ENCODE measurements at places on chromosomes 16 and 17. TPM values are rescaled to one million over a fixed set of nuclear protein-coding genes. Genes with fewer than 3 reads are reported as not detected.

Gene RAB26
- polyA plus RNA-seq: 0.52 TPM

Gene KRTAP3-1
- not detected for polyA plus RNA-seq

Gene LLGL2
- polyA plus RNA-seq: 24.4 TPM

Gene NPIPB9
- not detected for polyA plus RNA-seq

Gene P2RX1
- not detected for polyA plus RNA-seq

Gene LGALS9
- polyA plus RNA-seq: 33.2 TPM

Gene RAMP2
- polyA plus RNA-seq: not detected

Gene RHBDL3
- not detected for polyA plus RNA-seq

Gene SMCR8
- 0.47 TPM for polyA plus RNA-seq

Gene CBX2
- not detected for polyA plus RNA-seq

Gene ZNF232
- polyA plus RNA-seq: 9.8 TPM

Gene CFAP97D1
- not detected for polyA plus RNA-seq

Gene ARHGDIG
- not detected for polyA plus RNA-seq

Gene TP53I13
- polyA plus RNA-seq: 47.5 TPM

GRCh38 chr17:54903375-54903774, 2.7 kb downstream of the TOM1L1 start:
- no peaks in the 10 kb centered on the region for H3K36me3 ChIP-seq
- H3K27me3 ChIP-seq: no peaks in the 10 kb centered on the region
- no peak overlapping the region for H3K27ac ChIP-seq
- peaks cover 7% of the 10 kb centered on the region for H3K4me1 ChIP-seq

DNA sequence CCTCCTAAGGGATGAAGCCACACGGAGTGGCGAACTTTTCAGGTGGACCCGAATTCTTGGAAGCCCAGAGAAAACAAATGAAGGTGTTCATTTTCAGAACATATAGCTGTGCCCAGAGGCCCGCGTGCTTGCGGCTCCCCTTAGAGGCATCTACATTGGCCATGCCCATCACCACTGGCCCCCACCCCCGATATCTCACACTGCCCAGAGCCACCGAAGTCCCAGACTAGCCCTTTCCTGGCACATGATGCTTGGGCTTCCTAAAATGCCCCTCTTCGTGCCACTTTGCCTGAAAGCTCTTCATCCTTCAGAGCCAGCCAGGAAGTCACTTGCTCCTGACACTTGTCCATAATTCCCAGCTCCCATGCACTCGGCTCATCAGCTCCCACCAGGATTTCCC, 2.1 kb upstream of the HEXIM1 start:
- no peak overlapping the region for H3K4me3 ChIP-seq
- H3K27me3 ChIP-seq: no peaks in the 10 kb centered on the region
- no peak for DNase-seq

GRCh38 chr16:89999831-90000574, 19.3 kb downstream of the DBNDD1 start:
- no peak overlapping the region for H3K4me3 ChIP-seq
- H3K27me3 ChIP-seq: no peaks in the 10 kb centered on the region
- H3K36me3 ChIP-seq: peaks cover 9% of the 10 kb centered on the region
- no peak overlapping the region for H3K27ac ChIP-seq
- no peaks in the 10 kb centered on the region for H3K4me1 ChIP-seq
- no peak for DNase-seq

- H3K4me1 ChIP-seq: peaks cover 25% of the 10 kb centered on the region
- H3K27ac ChIP-seq: no peak overlapping the region
- H3K27me3 ChIP-seq: no peaks in the 10 kb centered on the region
- H3K36me3 ChIP-seq: peaks cover 13% of the 10 kb centered on the region
- H3K4me3 ChIP-seq: no peak overlapping the region
These were observed 2.0 kb downstream of the APRT start for GRCh38 chr16:88809676-88810165.

DNA sequence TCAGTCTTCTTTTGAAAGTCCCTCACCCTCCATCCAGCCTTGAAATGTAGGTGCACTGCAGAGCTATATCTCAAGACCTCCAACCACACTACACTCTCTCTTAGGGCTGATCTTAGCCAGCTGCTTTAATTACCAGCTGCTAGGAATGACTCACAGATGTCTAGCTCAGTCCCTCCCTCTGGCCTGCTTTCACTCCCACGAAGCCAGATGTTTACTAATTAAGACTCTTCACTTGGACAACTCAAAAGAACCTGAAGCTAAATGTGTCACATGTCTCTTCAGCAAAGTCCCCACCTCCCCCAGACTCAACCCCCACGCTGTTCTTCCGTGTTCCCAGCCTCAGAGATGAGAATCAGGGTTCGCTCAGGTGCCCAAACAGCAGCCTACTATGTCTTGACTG, 2.6 kb downstream of the GTF3C1 start:
- no peak overlapping the region for H3K4me3 ChIP-seq
- H3K27ac ChIP-seq: no peak overlapping the region
- H3K36me3 ChIP-seq: peaks cover 36% of the 10 kb centered on the region
- no peaks in the 10 kb centered on the region for H3K27me3 ChIP-seq
- DNase-seq: no peak
- peaks cover 40% of the 10 kb centered on the region for H3K4me1 ChIP-seq

DNA sequence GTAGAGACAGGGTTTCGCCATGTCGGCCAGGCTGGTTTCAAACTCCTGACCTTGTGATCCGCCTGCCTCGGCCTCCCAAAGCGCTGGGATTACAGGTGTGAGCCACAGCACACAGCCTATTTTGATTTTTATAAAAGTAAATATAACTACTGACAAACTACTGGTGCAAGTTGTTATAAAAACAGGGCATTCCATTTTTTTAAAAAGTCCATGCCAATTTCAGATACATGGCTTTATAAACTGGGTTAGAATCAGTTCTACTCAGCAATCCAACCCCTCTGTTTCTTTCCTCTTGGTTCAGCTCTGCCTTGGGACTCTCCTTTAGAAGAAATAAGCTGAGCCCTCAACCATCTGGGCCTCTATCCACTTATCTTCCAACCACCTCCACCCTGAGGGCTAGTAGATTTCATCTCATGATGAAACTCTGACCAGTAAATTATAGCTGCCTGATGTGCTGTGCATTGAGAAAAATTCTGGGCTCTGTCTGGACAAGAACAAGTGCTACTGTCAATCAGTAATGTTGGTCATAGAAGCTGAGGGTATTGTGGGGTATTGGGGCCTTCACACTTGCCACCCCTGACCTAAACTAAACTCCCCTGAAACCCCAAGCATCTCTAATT, 10.2 kb downstream of the RANBP10 start:
- DNase-seq: no peak
- no peak overlapping the region for H3K4me3 ChIP-seq
- peaks cover 18% of the 10 kb centered on the region for H3K4me1 ChIP-seq

- peak overlapping the region; percentile 44 for H3K27ac ChIP-seq
- no peak overlapping the region for H3K4me3 ChIP-seq
- H3K36me3 ChIP-seq: no peaks in the 10 kb centered on the region
- H3K27me3 ChIP-seq: no peaks in the 10 kb centered on the region
- peaks cover 27% of the 10 kb centered on the region for H3K4me1 ChIP-seq
These were observed 114.3 kb downstream of the MGAT5B start for GRCh38 chr17:76982408-76983074.

GRCh38 chr16:3564130-3564888, 12.9 kb downstream of the NLRC3 start:
- no peak overlapping the region for H3K27ac ChIP-seq
- no peak overlapping the region for H3K4me3 ChIP-seq
- H3K36me3 ChIP-seq: peaks cover 60% of the 10 kb centered on the region
- no peaks in the 10 kb centered on the region for H3K4me1 ChIP-seq

GRCh38 chr17:44273607-44274006, 5.7 kb upstream of the SLC4A1 start:
- H3K4me3 ChIP-seq: no peak overlapping the region
- DNase-seq: no peak
- H3K36me3 ChIP-seq: no peaks in the 10 kb centered on the region

DNA sequence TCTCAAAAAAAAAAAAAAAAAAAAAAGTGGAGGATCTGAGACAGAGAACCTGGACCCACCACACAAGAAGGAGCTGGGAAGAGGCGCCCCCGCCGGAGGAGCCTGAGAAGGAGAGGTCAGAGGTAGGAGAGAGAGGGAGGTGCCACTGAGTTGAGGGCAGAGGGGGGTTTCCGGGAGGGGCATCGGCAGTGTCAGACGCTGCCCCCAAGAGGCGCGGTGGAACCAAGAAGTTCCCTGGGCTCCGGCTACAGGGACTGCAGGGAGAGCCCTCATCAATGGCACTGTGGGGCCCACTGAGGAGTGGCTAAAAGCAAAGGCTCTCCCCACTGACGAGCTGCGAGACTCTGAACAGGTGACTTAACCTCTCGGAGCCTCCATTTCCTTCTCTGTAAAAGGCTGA, 4.2 kb downstream of the CCDC42 start:
- peak overlapping the region; percentile 40 for H3K4me3 ChIP-seq
- H3K27ac ChIP-seq: peak overlapping the region; percentile 20
- H3K27me3 ChIP-seq: no peaks in the 10 kb centered on the region
- peak; percentile 26 for DNase-seq
- no peaks in the 10 kb centered on the region for H3K36me3 ChIP-seq
- peaks cover 20% of the 10 kb centered on the region for H3K4me1 ChIP-seq

GRCh38 chr17:76667786-76668453, 24.4 kb upstream of the ST6GALNAC1 start:
- DNase-seq: no peak
- no peaks in the 10 kb centered on the region for H3K27me3 ChIP-seq
- H3K4me1 ChIP-seq: peaks cover 27% of the 10 kb centered on the region
- H3K36me3 ChIP-seq: no peaks in the 10 kb centered on the region
- H3K27ac ChIP-seq: no peak overlapping the region
- no peak overlapping the region for H3K4me3 ChIP-seq

DNA sequence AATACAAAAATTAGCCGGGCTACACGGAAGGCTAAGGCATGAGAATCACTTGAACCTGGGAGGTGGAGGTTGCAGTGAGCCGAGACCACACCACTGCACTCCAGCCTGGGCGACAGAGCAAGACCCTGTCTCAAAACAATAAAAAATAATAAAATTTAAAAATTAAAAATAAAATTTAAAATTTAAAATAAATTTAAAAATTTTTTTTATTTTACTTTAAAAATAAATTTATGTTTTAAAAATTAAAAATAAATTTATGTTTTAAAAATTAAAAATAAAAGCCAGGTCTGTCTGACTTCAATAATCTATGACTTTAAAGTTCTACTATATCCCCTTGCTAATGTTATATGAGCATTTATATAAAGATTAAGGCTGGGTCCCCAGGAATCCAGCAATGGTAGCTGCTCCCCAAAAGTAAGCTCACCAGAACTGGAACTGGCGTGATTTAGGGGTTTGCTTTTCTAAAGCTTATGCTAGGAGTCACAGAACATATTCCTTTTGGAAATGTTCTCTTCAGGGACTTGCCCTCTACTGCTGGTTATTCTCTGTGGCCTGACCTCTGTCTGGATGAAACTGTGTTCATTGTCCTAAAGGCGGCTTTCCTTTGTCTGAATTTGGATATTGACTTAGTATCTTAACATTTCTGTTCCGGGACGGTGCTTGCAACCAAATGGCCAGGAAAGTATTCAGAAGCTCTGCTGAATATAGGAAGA, 140.2 kb upstream of the NOL11 start:
- no peak overlapping the region for H3K27ac ChIP-seq
- peaks cover 8% of the 10 kb centered on the region for H3K36me3 ChIP-seq
- no peaks in the 10 kb centered on the region for H3K27me3 ChIP-seq
- no peak overlapping the region for H3K4me3 ChIP-seq
- no peak for DNase-seq

GRCh38 chr17:14372905-14373613, 72.2 kb downstream of the HS3ST3B1 start:
- H3K36me3 ChIP-seq: no peaks in the 10 kb centered on the region
- H3K4me1 ChIP-seq: no peaks in the 10 kb centered on the region
- no peak overlapping the region for H3K27ac ChIP-seq
- DNase-seq: no peak

- no peak for DNase-seq
- peaks cover 60% of the 10 kb centered on the region for H3K4me1 ChIP-seq
- H3K4me3 ChIP-seq: peak overlapping the region; percentile 82
- peak overlapping the region; percentile 73 for H3K27ac ChIP-seq
- no peaks in the 10 kb centered on the region for H3K36me3 ChIP-seq
- H3K27me3 ChIP-seq: no peaks in the 10 kb centered on the region
These were observed 1.0 kb downstream of the LITAF start for GRCh38 chr16:11585460-11586377.

- no peak overlapping the region for H3K27ac ChIP-seq
- DNase-seq: no peak
- H3K27me3 ChIP-seq: no peaks in the 10 kb centered on the region
These were observed 348.2 kb downstream of the CDH11 start for GRCh38 chr16:64773638-64774037.

GRCh38 chr17:16273499-16273898, 56.5 kb downstream of the PIGL start:
- H3K4me3 ChIP-seq: no peak overlapping the region
- DNase-seq: no peak
- no peaks in the 10 kb centered on the region for H3K36me3 ChIP-seq

GRCh38 chr16:17515421-17516210, 44.9 kb upstream of the XYLT1 start:
- H3K4me3 ChIP-seq: no peak overlapping the region
- no peak for DNase-seq
- H3K27ac ChIP-seq: no peak overlapping the region
- no peaks in the 10 kb centered on the region for H3K27me3 ChIP-seq
- H3K36me3 ChIP-seq: no peaks in the 10 kb centered on the region

- no peaks in the 10 kb centered on the region for H3K27me3 ChIP-seq
- no peaks in the 10 kb centered on the region for H3K36me3 ChIP-seq
- no peak overlapping the region for H3K4me3 ChIP-seq
- DNase-seq: peak; percentile 61
These were observed 7.4 kb downstream of the PRCD start for GRCh38 chr17:76547183-76547641.

- no peaks in the 10 kb centered on the region for H3K27me3 ChIP-seq
- no peak overlapping the region for H3K27ac ChIP-seq
- H3K36me3 ChIP-seq: no peaks in the 10 kb centered on the region
- no peak for DNase-seq
- peaks cover 8% of the 10 kb centered on the region for H3K4me1 ChIP-seq
- no peak overlapping the region for H3K4me3 ChIP-seq
These were observed 6.7 kb downstream of the GPR142 start for GRCh38 chr17:74373838-74374606.

DNA sequence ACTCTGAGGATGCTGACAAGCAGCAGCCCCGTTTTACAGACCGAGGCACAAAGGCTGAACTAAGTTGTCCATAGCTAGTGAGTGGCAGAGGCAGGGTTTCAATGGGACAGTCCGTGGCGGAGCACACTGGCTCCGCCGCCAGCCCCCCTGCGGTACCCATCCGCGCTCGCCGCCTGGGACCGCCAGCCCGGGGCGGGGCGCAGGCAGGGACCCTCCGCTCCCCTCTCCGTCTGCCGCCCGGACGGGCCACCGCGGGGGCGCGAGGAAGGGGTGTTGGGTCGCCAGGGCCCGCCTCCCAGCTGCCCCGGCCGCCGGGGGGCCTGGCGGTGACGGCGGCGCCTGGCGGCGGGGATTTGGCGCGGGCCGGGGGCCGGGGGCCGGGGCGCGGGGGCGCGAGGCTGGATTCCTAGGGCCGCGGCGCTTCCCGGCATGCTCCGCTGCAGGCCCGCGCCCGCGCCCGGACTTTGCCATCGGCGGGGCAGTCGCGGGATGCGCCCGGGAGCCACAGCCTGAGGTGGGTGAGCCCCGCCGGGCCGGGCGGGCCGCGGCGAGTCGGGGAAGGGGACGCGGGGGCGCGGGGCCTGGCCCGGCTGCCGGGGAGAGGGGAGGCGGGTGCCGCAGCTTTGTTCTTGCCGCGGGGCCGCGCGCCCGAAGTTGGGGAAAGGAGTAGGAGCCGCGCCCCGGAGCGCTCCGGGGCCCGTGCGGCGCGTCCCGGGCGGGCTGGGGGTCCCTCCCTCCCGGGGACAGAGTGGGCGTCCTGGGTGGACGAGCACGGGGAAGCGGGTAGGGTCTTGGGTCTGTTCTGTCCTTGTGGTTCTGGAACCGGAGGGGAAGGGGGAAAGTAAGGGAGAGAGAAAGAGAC, at the start of gene TMEM98:
TMEM98 (plus strand) TSS at position 430 of the 862 bp plus-strand sequence. CDS start 3,376 bp downstream, outside the sequence.
- H3K4me3 ChIP-seq: no peak within 1 kb of the TSS
- no peaks in the 10 kb centered on the region for H3K36me3 ChIP-seq
- no peak for DNase-seq
